Caki2 (cell line): ENCODE measurements at places on chromosomes 7 and 10.

GRCh38 chr10:88461426-88461825 is 121.7 kb downstream of the RNLS start:
- no peak for DNase-seq

DNA sequence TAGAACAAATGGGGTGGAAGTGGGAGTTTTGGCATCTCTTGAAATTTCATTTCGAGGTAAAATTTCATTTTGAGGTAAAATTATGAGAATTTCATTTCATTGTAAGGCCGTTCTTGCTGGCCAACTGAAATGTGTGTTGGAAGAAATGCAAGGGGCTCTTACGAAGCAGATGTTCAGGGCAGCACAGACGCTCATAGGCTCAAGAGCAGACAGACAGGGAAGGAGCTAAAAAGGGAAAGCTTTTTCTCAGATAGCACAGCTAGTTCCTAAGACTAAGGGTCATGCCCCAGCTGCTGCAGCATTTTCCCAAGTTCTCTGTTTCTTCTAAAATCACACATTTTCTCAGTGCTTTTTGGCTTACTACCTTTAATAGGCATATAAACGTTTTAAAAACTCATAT is 65.1 kb upstream of the SFMBT2 start:
- DNase-seq, result no peak

DNA sequence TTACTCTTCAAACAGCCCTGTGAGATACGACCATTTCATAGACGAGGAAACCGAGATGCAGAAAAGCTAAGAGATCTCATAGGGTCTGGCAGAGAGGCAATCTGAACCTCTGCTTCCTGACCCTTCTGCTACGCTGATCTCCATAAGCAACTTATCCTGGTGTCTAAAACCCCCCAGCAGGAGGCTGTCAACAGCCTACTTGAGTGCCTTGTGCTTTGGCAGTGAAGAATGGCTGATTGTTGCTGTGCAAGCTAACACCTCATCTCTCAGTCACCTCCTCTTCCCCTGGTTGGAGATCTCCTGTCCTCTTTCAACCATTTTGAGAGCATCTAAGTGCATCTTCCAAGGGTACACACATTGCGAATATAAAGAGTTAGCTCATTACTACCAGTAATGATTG is 86.2 kb downstream of the AOAH start:
- DNase-seq, result no peak

- DNase-seq, result no peak
Measured at GRCh38 chr10:66714741-66715140, 211.1 kb upstream of the LRRTM3 start.

DNA sequence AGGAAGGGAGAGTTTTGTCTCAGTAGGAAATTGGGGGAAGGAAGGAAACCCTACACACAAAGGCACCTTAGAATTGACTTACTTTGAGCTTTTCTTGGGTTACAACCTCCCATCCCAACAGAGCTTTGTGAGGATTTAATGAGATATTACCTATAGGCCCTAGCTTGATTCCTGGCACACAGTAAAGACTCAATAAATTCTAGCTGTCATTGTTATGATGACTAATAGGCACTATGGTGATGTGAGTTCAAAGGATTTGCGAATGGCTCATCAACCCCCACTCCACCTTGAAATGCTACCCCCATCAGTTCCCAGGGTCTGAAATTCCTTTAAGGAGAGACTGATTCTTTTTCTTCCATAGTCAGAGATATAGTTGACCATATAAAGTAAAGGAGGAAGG is 67.9 kb upstream of the SMNDC1 start:
- no peak for DNase-seq

GRCh38 chr10:106830471-106830870 is 334.0 kb downstream of the SORCS1 start:
- no peak for DNase-seq

GRCh38 chr7:140745266-140746058 is 49.0 kb downstream of the NDUFB2 start:
- DNase-seq, result no peak

GRCh38 chr7:158549616-158550393 is 37.8 kb downstream of the PTPRN2 start:
- DNase-seq, result no peak

DNA sequence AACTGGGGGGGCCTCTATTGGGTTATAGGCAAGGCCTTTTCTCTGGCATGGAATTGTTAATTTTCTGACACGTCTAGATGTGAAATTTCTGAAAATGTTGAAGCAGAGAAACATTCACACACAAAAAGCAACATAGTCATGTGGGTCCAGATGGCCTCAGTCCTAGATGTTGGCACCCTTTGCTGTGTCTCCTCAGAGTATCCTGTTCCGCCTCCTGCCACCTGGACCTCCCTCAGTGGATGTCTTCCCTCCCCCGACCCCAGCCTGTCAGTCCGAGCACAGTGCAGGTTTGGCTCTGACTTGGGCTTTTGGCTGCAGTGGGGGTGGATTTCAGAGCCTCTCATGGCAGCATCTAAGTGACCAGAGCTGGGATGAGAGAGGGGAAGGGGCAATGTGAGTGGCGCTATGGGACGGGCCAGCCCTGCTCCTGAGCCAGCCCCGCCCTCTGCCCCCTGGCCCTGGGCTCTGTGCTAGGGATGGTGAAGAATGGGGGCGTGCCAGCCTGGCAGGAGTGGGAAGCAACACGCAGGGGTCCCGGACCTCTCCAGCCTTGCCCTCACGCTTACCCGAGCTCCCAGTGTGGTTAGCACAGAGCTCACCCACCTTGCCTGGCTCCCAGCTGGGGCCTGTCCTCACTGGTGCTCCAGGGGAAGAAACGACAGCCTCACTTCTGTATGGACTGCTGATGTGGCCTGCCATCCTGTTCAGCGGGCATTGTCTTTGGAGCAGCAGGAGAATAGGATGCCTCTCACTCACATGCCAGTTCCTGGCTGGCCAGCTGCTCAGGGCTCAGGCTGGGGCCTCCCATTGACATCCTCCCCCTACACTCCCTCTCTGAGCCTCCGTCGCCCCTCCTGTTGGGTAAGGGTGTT is 6.2 kb downstream of the ATP6V0E2 start:
- no peak for DNase-seq

GRCh38 chr10:114664127-114664526 is 6.1 kb upstream of the ABLIM1 start:
- no peak for DNase-seq

DNA sequence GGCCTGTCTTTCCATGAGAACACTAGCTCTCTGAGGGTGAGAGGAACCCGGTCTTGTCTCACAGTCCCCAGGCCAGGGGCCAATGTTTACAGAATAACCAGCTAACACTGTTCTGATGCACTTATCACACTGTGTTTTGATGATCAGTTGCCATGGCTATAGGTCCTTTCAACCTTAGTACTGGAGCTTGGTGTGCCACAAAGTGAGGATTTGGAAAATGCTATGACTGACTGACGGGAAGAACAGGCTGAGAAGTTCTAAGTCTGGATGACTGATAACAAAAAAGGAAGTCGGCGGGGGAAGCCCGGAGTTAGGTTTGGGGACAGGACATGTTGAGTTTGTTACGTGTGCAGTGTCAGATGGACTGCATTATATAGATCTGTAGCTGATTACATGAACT is 141.8 kb downstream of the CTTNBP2 start:
- DNase-seq, result no peak

DNA sequence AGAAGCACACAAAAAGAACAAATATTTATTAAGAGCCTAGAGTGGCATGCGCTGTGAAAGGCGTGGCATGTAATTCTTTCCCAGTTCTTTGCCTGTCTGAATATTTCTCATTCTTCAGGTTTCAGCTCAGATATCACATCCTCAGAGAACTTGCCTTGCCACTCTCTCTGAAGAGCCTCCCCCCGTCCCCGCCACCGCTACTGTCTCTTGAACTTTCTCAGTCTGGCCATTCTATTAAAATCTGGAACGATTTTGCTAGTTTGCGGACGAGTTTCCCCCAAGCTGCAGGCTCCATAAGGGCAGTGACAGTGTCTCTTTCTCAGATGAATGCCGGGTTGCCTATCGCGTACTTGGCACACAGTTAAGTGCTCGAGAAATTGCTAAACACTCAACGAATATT is 787 bp upstream of the PLEKHA1 start:
- DNase-seq, result peak; percentile 6

DNA sequence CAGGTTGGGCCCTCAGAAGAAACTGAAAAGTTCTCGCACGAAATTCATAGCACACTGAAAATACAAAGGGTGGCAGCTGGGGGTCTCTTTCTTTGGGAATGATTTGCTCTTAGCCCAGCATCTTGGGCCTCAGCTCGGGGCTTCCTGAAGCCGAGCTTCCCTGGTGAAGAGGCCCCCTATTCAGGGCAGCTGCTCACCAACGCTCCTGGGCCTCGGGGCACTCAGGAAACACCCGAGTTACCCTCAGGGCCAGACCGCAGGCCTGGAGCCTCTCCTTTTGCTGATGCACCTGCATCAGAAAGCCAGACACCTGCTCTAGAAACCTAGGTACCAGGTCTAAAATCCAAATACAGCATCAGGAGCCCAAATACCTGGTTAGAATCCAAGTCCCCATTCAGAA is 85.5 kb downstream of the PTPRE start:
- no peak for DNase-seq

DNA sequence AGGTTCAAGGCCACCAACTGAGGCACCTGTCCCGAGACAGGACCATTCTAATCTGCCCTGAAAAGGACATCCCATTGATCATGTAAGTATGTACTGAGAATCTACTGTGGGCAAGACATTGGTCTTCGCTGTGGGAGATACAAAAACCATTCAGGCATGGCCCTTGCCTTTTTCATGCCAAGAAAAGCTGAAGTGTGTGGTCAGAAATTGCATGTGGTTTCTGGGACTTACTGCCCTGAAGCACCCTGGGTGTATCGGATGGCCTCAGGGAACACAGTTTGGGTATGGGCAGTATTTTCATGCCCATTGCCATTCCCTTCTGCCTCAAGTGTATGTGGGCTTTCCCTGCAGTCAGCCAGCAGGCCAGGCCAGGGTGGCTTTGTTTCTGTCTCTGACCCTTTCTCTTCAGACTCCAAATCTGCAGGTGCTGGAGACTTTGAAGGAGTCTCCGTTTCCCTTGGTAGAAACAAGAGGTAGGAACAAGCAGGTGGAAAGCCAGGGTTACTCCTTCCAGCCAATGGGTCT is 285.7 kb downstream of the ZEB1 start:
- DNase-seq, result no peak

DNA sequence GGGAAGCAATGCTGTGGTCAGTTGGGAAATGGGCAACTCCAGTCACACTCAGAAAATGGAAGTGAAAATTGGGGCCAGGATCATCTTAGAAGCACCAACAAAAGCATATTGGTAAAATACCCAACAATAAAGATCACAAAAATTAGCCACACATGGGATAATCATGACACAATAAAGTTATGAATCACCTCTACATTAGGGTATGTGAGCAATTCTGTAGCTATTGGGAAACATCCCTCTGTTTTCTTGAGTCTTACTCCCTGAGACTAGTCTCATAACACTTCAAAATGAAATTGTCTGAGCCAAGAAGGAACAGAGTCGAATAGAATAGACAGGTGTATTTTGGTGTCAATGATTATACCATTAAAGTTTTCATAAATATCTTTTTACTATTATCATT is 178.3 kb downstream of the DYNC1I1 start:
- no peak for DNase-seq

- peak; percentile 60 for DNase-seq
Measured at GRCh38 chr10:12617191-12618175, 268.1 kb downstream of the CAMK1D start.

DNA sequence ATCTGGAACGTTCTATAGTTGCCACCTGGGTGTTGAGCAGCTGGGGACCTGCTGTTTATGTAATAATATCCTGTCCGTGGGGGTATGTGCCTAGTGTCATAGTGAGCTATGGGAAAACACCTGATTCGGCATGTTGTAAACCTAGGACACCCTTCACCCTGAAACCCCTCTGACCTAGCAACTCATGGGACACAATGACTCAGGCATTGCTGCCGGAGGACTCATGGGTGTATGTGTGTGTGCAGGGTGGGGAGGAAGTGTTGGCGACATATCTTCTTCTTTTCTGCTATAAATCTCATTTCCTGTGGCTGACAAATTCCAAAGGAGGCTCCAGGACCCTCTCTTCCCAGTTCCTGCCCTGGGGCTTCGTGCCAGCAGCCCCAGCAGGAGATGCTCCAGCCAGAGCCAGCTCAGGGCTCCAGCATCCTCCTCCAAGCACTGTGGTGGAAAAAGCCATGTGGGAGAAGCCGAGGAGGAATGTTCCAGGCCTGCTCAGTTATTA is 77.0 kb upstream of the PODXL start:
- no peak for DNase-seq

DNA sequence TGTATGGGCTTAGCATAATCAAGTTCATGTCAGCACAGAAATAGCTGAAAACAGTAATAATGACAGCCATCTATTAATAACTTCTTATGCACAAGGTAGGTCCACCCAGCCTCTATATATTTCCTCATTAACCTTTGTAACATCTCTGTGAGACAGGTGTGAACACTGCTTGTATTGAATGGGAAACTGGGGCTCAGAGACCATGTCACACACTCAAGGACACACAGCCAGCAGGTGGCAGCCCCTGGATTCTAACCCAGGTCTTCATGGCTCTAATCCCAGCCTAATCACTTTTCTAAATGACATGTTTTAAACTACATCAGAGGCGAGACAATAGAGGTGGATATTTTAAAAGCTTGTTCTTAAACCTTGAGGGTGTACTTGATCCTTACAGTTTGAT is 591.4 kb downstream of the PARD3 start:
- no peak for DNase-seq

GRCh38 chr7:82258181-82258580 is 185.4 kb downstream of the CACNA2D1 start:
- DNase-seq, result no peak

- DNase-seq, result no peak
Measured at GRCh38 chr7:46133072-46133471, 212.0 kb upstream of the IGFBP3 start.

DNA sequence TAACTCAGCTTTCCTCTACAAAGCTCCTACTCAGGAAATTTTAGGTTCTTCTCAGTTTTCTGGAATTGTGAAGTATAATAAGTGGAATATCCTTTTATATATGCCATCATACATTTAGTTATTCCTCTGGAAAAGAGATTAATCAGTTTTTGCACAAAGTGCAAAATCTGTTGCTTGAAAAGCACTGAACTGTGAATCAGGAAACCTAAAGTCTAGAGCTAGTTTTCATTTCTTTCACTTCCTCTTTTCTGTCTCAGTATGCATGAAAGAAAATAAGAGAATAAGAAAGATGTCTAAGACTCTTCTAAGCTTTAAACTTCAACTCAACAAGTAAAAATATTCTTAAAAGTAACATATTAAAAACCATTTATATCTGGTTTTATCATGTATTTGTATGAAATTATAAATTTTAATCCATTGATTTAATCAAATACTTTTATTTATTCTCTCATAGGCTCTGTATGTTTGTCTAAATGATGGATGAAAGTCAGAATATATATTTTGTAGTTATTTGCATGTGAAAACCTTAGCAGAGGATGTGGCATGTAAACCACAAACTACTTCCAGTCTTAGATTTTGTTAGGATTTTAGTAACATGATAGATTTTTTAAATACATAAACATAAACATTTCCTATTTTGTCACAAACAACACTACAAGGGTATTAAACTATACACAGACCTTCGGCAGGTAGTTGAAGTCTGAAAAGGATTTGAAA is 1073.0 kb downstream of the XPNPEP1 start:
- DNase-seq, result no peak

- no peak for DNase-seq
Measured at GRCh38 chr7:105352018-105352612, 36.6 kb downstream of the SRPK2 start.

- no peak for DNase-seq
Measured at GRCh38 chr7:12861070-12861469, 173.6 kb downstream of the ARL4A start.

- no peak for DNase-seq
Measured at GRCh38 chr10:43929122-43929521, 280.4 kb upstream of the ZNF32 start.
